ENCODE measurements at places on chromosomes 1 and 21.

DNA sequence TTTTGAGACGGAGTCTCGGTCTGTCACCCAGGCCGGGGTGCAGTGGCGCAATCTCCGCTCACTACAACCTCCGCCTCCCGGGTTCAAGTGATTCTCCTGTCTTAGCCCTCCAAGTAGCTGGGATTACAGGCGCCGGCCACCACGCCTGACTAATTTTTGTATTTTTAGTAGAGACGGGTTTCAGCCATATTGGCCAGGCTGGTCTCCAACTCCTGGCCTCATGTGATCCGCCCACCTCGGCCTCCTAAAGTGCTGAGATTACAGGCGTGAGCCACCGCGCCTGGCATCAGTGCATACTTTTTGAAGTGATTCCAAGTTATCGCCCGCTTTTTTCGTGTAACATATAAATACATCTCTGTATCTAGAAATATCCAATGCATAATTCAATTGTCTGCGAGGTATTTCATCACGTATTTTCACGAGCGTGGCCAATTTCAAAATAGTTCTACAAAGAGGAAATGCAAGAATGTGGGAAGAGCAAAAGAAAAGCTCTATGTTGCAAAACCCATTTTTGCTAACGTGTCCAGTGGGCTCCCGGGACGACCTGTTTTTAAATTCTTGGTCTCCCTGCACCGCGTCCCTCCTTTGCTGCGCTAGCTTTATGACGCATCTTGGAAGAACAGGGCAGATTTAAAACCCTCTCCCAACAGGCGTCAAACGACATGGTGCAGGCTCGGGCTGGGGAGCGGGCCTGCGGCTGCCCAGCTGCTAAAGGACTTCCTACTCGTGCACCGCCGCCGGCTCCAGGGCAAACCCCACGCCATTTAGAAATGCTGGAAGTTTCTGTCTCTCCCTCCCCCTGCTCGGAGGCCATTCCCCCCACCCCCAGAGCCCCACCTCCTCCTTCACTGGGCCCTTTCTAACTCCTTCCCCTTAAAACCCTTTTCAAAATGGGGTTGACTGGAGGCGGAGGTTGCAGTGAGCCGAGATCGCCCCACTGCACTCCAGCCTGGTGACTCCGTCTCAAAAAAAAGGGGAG, 923 bp upstream of the IFNGR2 start:
- no peak for DNase-seq

GRCh38 chr1:218384581-218384993, 39.5 kb downstream of the TGFB2 start:
- no peak for DNase-seq

GRCh38 chr1:60692031-60692430, 390.3 kb upstream of the NFIA start:
- no peak for DNase-seq

GRCh38 chr1:167554028-167554779, 642 bp upstream of the CREG1 start:
- DNase-seq, result no peak

- no peak for DNase-seq
Observed at GRCh38 chr1:93384656-93385055, 38.9 kb downstream of the DR1 start.

DNA sequence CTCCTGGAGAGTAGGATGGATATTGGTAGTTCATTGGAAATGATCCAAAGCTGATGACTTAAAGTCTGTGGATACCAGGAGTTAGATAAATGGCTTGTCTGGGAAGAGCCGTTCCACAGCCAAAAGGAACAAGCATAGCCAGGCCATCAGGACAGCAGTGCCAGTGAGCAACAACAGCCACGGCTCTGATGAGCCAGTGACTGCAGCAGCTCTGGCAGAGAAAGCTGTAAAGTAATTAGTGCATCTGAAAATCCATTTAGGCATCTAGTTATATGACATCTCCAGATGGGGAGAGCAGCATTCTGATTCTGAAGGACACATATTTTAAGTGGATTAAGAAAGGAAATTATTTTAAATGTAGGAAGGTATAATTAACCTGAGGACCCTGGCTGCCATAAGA, 256.2 kb upstream of the PLXNA2 start:
- DNase-seq, result no peak

GRCh38 chr1:47830021-47830420, 167.2 kb downstream of the TRABD2B start:
- no peak for DNase-seq

DNA sequence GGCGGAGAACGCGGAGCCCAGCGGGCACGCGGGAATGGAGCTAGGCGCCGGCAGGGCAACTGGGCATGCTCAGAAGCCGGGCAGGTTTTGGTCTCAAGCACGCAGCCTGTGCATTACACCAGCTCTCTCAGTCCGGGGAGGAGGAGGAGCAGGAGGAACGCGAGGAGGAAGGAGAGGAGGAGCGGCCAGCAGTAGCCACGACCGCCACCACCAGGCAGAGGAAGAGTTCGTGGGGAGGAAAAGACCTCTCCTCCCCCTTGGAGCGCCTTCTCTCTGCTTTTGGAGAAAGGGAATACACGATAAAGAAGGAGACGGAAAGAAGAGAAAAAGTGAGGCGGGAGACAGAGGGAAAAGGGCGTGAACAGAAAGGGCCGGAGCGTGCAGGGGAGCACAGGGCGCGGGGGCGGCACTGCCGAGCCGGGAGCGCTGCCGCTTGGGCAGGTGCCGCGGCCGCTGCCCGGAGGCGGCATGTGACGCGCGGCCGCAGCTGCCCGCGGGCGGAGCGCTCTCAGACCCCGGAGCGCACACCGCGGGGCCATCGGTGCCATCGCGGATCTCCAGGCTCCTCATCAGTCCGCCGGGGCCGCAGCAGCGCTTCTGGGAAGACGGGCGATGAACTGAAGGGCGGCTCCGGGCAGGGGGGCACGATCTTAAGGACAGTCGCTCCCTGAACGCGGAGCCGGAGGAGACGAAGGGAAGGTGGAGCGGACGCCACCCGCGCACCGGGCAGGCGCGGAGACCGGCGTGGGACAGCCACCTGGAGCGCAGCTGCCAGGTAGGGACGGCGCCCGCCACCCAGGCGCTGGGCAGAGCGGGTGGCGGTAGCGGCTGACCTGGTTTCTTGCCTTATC, at the start of gene CHRM3:
TSS of gene CHRM3 (plus strand) at position 116 of the 851 bp plus-strand sequence. CDS start 520,884 bp downstream, outside the sequence.
- no peak for DNase-seq

GRCh38 chr1:20426371-20426770, 59.6 kb downstream of the CAMK2N1 start:
- DNase-seq, result no peak

DNA sequence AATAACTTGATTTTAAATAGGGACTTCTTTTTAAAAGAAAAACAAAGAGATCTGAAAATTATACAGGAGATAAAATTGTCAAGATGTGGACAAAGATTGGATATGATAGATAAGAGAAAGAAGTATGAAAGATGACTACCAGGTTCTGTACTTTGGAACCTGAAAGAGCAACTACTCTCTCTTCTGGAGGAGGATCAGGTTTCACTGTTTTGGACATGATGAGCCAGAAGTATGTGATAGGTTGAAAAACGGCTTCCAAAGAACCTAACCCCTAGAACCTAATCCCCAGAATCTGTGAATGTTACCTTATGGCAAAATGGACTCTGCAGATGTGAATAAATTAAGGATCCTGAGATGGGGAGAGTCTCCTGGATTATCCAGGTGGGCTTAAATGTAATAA, 26.2 kb downstream of the RSBN1 start:
- no peak for DNase-seq

GRCh38 chr1:166017395-166017794, 149.4 kb downstream of the FAM78B start:
- no peak for DNase-seq

GRCh38 chr1:183433703-183434102, 15.5 kb upstream of the NMNAT2 start:
- no peak for DNase-seq

DNA sequence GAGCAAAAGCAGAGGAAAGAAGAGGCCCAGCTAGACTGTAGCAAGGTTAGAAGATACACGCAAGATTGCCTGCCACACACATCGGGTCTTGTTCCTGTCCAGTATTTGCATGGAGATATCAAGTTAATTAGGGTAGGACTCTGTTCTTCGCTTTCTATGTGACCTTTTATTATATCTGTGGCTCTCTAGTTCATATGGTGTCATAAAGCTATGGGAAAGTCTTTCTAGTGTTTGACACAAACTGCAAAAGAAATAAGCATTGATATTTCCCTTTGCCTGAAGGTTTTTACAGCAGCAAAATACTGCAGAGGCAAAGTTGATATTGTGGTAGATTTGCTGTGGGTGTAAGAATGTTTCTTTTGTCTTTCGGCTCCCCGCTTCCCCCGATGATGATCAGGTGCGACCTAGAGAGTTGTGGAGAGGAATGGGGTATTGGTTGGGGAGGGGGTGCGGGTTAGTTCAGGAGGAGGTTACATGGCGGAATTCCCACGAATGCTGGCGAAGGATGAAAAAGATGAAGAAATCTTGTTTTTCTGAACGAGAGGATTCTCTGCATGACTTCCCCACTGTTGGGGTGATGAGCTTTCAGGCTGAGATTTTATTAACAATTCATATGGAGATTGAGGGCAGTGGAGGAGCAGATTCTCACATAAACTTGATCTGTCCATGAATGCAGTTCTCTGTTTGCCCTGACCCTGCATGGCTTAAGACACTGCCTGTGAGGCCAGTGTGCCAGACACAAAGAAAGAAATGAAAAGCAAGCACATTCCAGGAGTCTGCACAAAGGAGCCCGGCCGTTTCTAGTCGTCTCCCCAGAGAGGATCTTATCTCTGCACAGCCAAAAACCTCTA, 550.2 kb downstream of the USP25 start:
- DNase-seq, result no peak

DNA sequence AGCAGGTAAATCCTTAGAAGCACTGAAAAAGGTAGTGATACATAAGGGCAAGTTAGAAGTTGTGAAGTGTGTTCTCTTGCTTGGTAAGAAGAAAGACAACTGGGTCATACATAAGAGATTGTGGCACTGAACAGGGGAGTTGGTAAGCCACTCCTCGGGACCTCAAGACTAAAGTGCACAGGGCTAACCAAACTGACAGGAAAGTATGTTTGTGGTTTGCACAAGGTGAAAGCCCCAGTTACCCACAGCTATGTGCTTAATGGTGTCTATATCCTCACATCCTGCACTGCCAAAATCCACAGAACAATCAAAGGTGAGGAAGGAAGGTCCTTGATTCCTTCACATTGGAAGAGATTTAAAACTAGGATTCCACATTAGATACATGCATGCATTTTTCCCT, 276.5 kb downstream of the DNM3 start:
- DNase-seq, result no peak

DNA sequence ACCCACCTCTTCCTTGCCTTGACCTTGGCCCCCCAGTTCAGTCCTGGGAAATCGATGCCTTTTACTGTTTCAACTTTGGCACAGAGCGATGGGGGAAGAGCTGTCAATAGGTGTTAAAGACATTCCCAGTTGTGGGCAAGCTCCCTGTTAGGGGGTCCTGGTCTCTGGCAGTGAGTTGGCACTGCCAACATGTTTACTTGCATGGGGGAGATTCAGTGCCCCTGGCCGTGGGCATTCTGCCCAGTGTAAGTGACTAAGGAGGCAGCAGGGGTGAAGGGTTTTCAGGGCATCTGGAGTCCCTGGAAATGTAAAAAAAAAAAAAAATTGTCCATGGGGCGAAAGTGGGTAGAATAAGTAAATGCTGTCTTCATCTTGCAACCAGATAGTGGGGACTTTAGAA, 407.0 kb downstream of the PTPRU start:
- DNase-seq, result no peak

DNA sequence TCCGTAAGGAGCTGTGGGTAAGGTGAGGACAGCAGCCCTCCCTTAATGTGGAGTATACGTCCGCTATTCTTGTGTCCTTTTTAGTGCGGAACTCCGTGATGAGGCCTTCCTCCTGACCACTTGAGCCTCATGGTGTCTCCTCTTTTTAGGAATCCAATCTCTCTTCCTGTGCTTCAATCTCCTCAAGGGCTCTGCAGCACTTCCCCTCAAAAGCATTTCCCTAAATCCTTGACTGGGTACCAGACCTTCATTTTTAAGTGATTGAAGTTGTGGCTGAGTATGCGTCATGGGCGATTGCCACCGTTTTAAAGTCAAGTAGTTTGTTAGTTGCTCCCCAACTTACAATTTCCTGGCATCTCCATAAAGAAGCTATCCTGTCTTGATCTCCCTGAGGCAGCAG, 62.8 kb downstream of the SAMSN1 start:
- DNase-seq, result no peak

DNA sequence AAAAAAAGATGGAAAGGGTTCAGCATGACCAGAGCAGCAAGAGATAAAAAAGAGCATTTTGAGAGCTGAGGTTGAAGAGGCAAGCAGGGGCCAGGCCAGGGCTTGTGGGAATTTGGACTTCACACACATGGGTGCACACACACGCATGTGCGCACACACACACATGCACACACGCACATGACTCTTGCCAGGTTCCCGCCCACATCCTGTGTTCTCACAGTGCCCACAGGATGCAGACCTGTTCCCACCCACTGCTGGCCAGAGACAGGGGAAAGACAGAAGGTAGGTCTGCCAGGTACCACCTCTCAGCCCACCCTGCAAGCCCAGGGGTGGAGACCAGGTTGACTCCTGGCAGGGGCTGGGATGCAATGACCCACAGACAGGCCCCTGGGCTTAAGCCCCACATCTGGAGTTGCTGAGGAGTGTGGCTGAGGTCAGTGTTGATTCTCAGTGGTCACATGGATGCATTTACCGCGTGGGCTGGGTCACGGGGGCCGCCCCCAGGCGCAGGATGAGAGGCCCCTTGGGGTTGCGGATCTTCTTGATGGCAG, 4.4 kb downstream of the COL16A1 start:
- DNase-seq, result no peak

GRCh38 chr1:29830383-29830782, 594.1 kb downstream of the PTPRU start:
- DNase-seq, result no peak

DNA sequence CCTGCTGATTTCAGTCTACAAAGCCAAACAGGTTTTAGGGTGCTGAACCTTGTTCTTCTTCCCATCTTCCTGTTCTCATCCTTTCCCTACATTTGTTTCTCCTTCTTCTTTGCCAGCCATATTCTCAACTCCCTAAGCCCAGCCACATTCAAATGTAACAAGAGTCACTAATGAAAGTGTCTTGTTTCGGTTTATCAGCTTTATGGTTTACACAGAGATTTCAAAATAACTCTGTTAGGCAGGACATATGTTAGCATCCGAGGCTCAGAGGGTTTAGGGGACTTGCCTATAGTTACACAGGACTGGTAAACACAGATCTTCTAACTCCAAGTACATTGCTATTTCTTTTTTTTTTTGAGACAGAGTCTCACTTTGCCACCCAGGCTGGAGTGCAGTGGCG, 61.3 kb downstream of the NDUFS5 start:
- DNase-seq, result no peak

GRCh38 chr1:20430355-20431175, 55.4 kb downstream of the CAMK2N1 start:
- DNase-seq, result no peak

- DNase-seq, result no peak
Observed at GRCh38 chr21:24759348-24760075, 847.8 kb downstream of the MRPL39 start.

DNA sequence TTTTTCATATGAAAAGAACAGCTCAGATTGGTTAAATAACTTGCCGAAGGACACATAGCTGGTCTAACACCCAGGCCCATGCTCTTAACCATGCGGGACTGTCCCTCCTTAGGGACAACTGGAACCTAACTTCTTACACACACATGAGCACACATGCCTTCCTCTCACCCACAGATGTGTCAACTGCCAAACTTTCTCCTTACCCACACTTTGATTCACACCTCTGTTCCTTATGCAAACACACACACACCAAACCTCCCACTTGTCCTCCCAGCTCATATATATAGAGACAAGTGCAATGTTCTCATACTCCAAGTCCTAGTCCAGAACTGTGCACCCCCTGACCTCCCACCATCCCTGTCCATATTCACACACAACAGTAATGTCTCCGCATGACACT, 4.3 kb downstream of the RAB25 start:
- no peak for DNase-seq

Data from NCI-H2107 (cell line).